Suprapubic skin (tissue), 4 donors: ENCODE measurements at places on chromosomes 4 and X.
A peak's percentile ranks its signal among the peaks of the same experiment; 100 is the strongest.

GRCh38 chrX:32195611-32196010, 1015.7 kb downstream of the DMD start:
- no peaks in the 10 kb centered on the region for H3K27me3 ChIP-seq
- H3K4me3 ChIP-seq: no peak overlapping the region
- DNase-seq: no peak
- H3K4me1 ChIP-seq: no peaks in the 10 kb centered on the region
- no peaks in the 10 kb centered on the region for H3K36me3 ChIP-seq

GRCh38 chrX:13939741-13940597, 89.7 kb downstream of the GEMIN8 start:
- H3K27me3 ChIP-seq: no peaks in the 10 kb centered on the region
- H3K36me3 ChIP-seq: no peaks in the 10 kb centered on the region
- no peak overlapping the region for H3K4me3 ChIP-seq
- H3K27ac ChIP-seq: no peak overlapping the region
- no peak for DNase-seq
- peaks cover 6% of the 10 kb centered on the region for H3K4me1 ChIP-seq

DNA sequence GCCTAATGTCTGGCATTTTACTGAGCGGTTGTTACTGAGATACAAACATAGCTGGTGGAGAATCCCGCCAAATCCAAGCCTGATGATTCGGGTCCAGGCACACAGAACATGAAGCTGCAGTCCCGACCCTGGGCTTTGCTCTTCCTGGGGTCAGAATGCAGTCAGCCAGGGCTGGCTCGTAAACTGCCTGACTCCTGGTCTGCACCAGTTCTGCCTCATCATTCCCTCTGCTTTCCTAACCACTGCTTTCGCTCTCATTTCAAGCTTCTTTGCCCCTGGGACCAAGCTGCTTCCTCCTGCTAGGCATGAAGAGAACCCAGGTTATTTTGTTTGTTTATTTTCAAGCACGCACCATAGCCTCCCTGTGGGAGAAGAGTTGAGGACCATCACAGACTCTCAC, 39.3 kb downstream of the GATB start:
- H3K4me1 ChIP-seq: peaks cover 2% of the 10 kb centered on the region
- H3K27me3 ChIP-seq: no peaks in the 10 kb centered on the region
- DNase-seq: no peak
- no peaks in the 10 kb centered on the region for H3K36me3 ChIP-seq
- H3K27ac ChIP-seq: no peak overlapping the region

- H3K27me3 ChIP-seq: no peaks in the 10 kb centered on the region
- H3K4me1 ChIP-seq: no peaks in the 10 kb centered on the region
- no peak for DNase-seq
- no peak overlapping the region for H3K4me3 ChIP-seq
Measured at GRCh38 chrX:141258080-141258479, 15.8 kb upstream of the SPANXC start.

GRCh38 chrX:44167116-44167515, 176.4 kb downstream of the EFHC2 start:
- no peak overlapping the region for H3K4me3 ChIP-seq
- H3K36me3 ChIP-seq: no peaks in the 10 kb centered on the region
- DNase-seq: no peak
- H3K4me1 ChIP-seq: no peaks in the 10 kb centered on the region
- H3K27ac ChIP-seq: no peak overlapping the region

DNA sequence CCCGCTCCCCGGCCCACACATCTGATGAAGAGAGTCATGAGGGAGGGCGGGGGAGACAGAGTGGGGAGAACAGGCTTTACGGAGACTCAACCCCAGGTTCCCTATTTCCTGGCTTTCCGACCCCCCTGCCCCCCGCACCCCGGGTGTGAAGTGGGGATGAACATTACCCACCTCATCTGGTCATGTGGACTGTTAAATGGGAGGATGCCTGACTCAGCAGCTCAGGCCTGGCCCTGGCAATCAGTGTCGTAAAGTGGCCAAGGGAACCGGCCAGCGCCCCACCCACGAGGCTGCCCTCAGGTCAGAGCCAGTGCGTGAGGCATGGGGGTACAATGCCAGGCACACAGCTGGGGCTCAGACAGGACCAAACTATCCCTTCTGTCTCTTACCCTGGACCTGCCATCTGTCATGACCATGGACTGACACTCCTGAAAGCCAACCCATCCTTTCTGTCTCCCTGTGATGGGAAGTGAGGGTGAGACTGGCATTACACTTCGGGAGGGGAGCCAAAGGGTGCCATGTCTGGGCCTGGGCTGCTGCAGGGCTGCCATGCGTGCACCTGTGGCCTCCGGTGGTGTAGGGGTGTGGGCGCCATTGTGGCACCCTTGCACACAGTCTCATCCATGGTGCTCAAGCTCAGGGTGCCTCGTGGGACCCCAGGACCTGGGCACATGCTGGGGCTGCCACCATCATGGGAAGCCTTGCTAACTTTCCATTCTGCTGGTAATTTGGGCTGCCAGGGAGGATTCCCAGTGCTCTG, 106.1 kb upstream of the PSAPL1 start:
- no peak for DNase-seq
- no peak overlapping the region for H3K4me3 ChIP-seq
- H3K27ac ChIP-seq: no peak overlapping the region
- no peaks in the 10 kb centered on the region for H3K4me1 ChIP-seq

DNA sequence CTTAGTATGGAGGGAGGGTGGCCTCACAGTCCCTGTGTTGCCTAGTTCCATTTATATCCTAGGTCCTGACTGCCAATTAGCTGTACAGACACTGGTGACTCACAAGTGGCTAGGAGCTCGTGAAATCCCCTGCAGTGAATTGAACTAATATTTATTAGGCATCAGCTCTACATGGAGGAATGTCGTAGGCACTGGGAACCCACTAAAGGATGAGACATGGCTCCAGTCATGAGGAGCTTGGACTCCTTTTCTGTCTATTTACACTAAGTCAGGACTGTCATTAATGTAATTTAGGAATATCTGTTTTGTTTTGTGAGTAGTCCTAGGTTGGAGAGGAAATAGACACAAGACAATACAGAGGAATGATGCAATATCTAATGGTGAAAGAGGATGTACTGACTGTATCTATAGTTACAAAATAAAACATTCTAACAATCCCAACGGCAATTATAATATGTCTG, 67.7 kb downstream of the MID1IP1 start:
- H3K27ac ChIP-seq: peak overlapping the region; percentile 45
- DNase-seq: no peak
- H3K4me3 ChIP-seq: no peak overlapping the region
- H3K4me1 ChIP-seq: peaks cover 13% of the 10 kb centered on the region
- H3K36me3 ChIP-seq: no peaks in the 10 kb centered on the region

DNA sequence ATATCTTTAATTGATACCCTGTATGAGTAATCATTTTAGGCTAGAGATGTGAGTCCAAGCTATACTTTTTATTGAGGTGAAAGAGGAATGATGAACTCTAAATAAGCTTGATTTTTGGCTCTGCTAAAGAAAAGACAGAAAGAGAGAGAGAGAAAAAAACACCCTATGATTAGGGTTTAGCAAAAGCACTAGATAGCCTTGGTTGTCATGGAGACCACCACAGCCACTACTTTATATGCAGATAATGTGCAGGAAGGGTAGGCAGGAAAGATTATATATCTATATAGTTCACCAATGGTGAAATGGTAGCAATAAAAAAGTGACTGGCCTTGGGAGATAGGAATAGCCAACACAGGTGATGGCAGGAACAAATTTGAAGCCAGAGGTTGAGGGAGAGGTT, 69.9 kb upstream of the CAMK2D start:
- no peak overlapping the region for H3K27ac ChIP-seq
- no peaks in the 10 kb centered on the region for H3K4me1 ChIP-seq
- H3K27me3 ChIP-seq: no peaks in the 10 kb centered on the region
- no peak overlapping the region for H3K4me3 ChIP-seq
- no peaks in the 10 kb centered on the region for H3K36me3 ChIP-seq

DNA sequence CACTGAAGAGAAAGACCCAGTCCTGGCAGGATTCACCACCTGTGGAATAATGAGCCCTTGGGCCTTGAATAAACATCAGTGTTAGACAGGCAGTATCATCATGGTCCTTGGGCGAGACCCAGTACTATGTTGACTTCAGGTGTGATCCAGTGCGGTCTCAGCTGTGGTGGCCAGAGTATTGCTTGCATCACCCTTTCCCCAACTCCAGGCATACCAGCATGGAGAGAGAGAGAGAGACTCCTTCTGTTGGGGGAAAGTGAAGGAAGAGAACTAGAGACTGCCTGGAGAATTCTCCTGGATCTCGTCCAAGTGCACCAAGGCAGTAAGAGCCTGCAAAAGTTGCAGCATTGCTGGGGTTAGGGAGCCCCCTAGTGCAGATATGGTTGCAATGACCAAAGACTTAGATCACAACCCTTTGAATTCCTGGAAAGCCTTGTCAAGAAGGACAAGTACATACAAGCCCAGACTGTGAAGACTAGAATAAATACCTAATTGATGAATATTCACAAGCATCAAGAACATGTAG, 61.1 kb upstream of the VAMP7 start:
- DNase-seq: no peak
- no peaks in the 10 kb centered on the region for H3K36me3 ChIP-seq
- no peak overlapping the region for H3K4me3 ChIP-seq
- no peak overlapping the region for H3K27ac ChIP-seq

DNA sequence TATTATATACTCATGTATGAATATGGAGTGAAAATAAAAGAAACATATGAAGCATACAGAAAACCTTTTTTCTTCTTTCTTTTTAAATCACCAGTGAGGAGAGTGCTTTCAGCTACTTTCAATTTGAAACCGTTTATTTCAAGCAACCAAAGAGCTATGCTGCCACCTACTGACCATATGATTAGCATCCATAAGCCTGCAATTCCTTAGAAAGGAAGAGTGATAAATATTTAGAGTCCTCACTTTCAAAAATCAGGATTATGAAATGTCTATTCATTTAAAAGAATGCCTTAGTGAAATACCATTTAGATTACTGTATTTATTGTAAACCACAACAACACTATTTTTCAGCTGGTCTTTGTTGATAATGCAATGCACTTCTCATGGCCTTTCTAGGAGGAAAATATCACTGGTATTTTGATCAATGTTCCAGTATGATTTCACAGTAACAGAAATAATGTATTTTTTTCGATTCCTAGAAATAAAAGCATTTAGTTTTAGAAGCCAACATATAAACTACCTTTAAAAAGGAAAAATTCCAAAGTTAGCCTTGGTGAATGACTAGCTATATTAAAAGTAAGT, 667.6 kb downstream of the PCDH18 start:
- no peak for DNase-seq
- no peak overlapping the region for H3K27ac ChIP-seq
- H3K36me3 ChIP-seq: no peaks in the 10 kb centered on the region
- H3K4me3 ChIP-seq: no peak overlapping the region

DNA sequence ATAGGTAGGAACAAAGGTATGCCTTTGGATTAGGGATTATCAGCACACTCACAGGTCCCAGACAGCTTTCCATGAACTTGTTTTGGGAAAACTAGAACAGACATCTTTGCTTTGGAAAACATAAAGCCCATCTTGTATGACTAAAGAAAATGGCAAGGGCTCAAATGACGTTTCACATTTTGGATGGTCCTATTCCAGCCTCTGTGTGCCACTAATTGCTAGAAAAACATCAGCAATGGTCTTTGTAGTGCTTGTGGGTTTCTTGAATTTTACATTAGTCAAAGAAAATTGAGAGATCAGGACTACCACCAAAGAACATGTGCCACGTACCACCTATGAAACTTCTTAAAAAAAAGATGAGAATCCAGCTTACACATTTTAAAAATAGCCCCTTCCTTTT, 111.4 kb downstream of the HDAC8 start:
- DNase-seq: no peak
- H3K36me3 ChIP-seq: no peaks in the 10 kb centered on the region
- H3K27me3 ChIP-seq: no peaks in the 10 kb centered on the region
- no peak overlapping the region for H3K27ac ChIP-seq

GRCh38 chr4:113358784-113359183, 309.3 kb downstream of the ANK2 start:
- no peak overlapping the region for H3K27ac ChIP-seq
- no peaks in the 10 kb centered on the region for H3K4me1 ChIP-seq
- no peaks in the 10 kb centered on the region for H3K27me3 ChIP-seq
- no peaks in the 10 kb centered on the region for H3K36me3 ChIP-seq
- H3K4me3 ChIP-seq: no peak overlapping the region

DNA sequence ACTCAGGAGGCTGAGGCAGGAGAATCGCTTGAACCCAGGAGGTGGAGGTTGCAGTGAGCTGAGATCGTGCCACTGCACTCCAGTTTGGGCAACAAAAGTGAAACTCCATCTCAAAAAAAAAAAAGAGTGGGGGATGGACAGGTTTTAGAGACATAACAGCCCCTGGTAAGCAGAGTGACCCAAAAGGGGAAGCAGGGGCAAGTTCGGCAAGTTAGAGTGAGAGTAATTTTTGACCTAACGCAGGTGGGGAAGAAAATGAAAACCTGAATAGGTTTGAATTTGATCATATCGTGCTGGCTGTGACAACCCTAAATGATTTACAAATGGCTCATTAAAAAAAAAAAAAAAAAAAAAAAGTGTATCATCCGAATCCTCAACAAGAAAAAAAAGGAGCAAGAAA, 25.7 kb upstream of the TMEM131L start:
- no peaks in the 10 kb centered on the region for H3K4me1 ChIP-seq
- no peaks in the 10 kb centered on the region for H3K36me3 ChIP-seq
- H3K4me3 ChIP-seq: no peak overlapping the region
- H3K27ac ChIP-seq: no peak overlapping the region

- no peak overlapping the region for H3K27ac ChIP-seq
- peaks cover 24% of the 10 kb centered on the region for H3K4me1 ChIP-seq
- H3K36me3 ChIP-seq: no peaks in the 10 kb centered on the region
- no peaks in the 10 kb centered on the region for H3K27me3 ChIP-seq
- no peak overlapping the region for H3K4me3 ChIP-seq
Measured at GRCh38 chr4:139144161-139144859, 32.7 kb downstream of the ELF2 start.

DNA sequence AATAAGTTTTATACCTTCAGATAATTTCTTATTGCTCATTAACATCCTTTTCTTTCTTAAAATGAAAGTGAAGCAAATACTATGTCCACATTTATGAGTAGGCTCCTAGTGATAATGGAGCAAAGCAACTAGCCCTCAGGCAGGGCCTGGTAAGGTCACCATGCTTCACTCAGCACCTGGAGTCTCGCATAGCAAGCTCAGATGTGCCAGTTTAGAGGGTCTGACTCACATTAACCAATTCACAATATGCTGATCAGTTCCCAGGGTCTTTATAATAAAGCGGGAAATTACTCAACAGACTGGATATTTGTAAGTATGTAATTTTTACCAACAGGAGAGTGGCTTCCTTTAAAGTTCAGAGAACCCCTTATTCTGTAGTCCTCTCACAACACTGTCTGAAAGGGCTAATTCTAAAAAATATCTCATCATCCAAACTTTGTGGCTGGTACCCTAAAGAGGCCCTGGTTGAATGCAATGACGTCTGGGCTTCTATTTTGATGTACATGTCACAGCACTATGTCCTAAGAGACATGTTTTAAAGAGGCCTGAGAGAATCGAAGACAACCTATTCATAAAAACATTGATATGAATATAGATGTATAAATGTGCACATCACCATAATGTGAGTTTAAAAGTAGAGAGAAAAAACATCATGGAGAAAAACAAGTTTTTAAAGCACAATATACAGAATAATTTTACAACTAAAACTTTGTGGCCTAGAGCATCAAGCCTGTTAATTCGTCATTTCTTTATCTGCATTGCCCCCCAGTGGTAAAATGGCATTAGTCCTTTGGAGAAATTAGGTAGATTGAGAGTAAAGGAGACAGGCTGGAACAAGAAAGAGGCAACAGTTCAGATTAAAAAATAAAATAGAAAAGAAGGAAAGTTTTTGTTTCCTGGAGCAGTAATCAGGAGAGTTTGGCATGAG, 44.3 kb downstream of the IL21 start:
- no peaks in the 10 kb centered on the region for H3K36me3 ChIP-seq
- no peak overlapping the region for H3K4me3 ChIP-seq
- H3K4me1 ChIP-seq: no peaks in the 10 kb centered on the region
- no peak overlapping the region for H3K27ac ChIP-seq
- DNase-seq: no peak
- no peaks in the 10 kb centered on the region for H3K27me3 ChIP-seq
